Renal pelvis (tissue), 12 donors: ENCODE measurements at places on chromosomes 6 and 20.

GRCh38 chr20:32359633-32360332, 1.7 kb downstream of the ASXL1 start:
- no peak for DNase-seq

GRCh38 chr20:61934716-61935530, 130.8 kb downstream of the TAF4 start:
- DNase-seq: no peak

GRCh38 chr6:128112494-128112893, 211.6 kb upstream of the THEMIS start:
- DNase-seq: no peak

- DNase-seq: no peak
Observed at GRCh38 chr6:21354805-21355238, 238.7 kb upstream of the SOX4 start.

GRCh38 chr6:36946526-36946925, 8.0 kb upstream of the PI16 start:
- no peak for DNase-seq

- no peak for DNase-seq
Observed at GRCh38 chr20:44942264-44942973, 17.8 kb downstream of the TOMM34 start.

- no peak for DNase-seq
Observed at GRCh38 chr6:81561071-81561564, 191.4 kb downstream of the TENT5A start.

DNA sequence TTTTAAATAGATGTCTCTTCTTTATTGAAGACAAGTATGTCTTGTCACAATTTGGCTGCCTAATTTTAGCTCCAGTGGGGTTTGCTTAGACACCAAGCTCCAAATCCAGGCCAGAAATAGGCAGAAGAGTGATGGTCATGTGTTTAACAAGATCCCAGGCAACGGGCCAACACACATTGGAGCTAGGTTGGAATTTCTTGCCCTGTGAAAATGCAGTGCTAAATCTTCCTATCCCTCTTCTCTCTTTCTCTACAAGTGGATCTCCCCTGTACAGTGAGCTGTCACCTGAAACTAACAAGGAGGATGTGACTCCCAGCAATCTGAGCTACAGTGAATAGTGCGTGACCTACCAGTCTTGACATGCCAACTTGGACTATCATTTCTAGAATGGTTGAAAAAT, 65.3 kb upstream of the VGLL2 start:
- peak; percentile 12 for DNase-seq

- no peak for DNase-seq
Observed at GRCh38 chr20:53718142-53719021, 124.7 kb upstream of the ZNF217 start.

DNA sequence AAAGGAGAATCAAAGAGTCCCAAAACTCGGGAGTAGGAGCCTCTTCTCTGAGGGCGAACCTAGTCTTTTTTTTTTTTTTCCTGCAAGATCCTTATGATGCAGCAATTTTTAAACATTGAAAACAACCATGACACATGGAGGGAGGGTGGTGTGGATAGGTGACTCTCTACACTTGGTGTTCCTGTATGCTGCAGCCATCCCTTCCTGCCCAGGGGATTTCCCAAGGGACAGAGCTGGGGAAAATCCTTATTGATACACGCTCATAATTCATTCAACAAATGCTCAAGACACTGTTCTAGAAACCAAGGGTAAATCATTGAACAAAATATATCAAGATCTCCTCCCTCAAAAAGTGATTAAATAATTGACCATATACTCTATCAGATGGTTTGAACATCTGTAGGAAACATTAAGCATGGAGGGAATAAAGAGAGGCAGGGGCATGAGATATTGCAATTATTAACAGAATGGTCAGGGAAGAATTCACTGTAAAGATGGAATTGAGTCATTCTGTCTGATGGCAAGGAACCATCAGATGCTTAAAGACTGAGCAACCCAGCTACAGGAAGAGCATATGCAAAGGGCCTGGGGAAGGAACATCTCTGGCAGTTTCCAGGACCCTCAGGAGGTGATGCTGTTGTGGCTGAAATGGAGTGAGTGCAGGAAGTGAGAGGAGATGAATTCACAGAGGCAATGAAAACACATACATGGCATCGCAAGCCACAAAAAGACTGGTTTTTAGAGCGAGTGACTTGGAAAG, 13.4 kb upstream of the BTN3A3 start:
- DNase-seq: no peak

- no peak for DNase-seq
Observed at GRCh38 chr20:12670301-12670700, 338.5 kb upstream of the SPTLC3 start.

GRCh38 chr20:50245498-50246366, 55.1 kb downstream of the CEBPB start:
- no peak for DNase-seq

- DNase-seq: peak; percentile 52
Observed at GRCh38 chr6:20661721-20662120, 127.5 kb downstream of the CDKAL1 start.

DNA sequence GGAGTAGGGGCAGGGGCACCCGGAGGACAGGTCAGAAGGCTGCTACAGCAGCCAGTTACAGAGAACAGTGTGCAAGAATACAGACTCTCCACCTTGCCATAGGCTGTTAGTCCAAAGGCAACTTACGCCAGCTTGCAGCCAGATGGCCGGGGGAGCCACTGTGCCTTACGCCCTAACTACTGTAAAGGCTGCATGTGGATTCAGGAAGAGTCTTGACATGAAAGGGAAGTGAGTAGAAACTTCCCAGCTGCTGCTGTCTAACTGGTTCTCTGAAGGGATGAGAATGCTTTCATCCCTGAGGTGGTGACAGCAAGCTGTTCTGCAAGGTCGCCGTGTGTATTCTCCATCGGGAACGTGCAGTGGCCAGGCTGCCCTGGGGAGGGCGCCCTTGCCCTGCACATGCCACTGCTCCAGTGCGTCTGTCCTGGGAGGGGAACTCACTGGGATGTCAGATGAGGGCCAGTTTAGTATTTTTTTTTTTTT, 46.1 kb downstream of the LYRM4 start:
- peak; percentile 86 for DNase-seq

DNA sequence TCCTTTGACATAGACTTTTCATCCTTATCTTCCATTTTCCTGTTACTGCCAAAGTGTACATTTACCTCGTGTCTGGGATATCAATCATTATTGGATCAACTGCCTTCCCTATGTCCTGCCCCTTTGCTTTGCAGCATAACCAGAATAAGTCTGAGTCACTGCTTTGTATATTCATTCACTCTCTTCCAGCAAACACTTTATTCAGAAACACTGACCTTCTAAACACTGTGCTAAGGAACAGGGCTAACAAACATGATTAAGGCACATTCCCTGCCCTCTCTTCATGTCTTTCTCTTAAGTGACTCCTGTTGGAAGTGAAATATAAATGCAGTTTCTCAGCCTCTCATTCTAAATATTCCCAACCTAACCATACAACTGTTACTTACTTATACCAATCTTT, 66.9 kb downstream of the COL19A1 start:
- DNase-seq: no peak

DNA sequence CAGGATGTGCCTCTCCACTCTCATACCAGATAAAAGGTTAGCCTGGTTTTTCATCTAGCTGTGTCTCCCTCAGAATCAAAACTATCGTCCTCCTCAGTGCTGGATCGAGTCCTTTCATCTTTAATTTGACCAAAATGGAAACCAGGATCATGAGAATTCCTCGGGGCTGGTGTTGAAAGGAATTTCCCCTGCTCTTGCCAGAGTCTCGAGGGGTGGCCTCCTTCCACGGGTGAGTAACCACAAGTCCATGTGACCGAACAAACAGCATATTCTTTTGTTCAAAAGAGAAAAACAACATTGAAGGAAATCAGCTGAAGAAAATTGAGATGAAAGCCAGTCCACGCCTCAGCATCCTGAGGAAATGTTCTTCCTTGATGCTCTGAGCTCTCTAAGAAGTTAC, 165.9 kb upstream of the CDYL start:
- peak; percentile 12 for DNase-seq

DNA sequence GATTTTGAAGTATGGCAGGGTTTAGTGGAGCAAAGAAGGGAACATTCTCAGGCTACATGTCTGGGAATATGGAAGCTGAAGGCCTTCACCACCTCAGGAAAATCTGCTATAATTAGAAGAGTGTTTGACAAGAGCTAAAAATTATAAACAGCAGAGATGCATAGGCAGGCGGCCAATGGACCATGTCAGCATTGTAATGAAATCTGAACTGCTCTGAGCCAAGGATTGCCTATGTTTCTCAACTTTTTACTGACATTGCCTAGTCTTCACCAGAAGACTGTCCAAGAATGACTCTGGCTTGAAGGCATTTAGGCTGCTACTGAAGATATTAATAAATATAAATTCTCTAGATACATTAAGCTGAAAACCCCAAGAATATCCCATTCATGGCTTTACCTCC, 84.1 kb downstream of the C6orf52 start:
- no peak for DNase-seq

- no peak for DNase-seq
Observed at GRCh38 chr6:142521791-142522190, 220.0 kb downstream of the ADGRG6 start.

GRCh38 chr6:136445063-136445462, 105.2 kb downstream of the MAP7 start:
- DNase-seq: no peak

DNA sequence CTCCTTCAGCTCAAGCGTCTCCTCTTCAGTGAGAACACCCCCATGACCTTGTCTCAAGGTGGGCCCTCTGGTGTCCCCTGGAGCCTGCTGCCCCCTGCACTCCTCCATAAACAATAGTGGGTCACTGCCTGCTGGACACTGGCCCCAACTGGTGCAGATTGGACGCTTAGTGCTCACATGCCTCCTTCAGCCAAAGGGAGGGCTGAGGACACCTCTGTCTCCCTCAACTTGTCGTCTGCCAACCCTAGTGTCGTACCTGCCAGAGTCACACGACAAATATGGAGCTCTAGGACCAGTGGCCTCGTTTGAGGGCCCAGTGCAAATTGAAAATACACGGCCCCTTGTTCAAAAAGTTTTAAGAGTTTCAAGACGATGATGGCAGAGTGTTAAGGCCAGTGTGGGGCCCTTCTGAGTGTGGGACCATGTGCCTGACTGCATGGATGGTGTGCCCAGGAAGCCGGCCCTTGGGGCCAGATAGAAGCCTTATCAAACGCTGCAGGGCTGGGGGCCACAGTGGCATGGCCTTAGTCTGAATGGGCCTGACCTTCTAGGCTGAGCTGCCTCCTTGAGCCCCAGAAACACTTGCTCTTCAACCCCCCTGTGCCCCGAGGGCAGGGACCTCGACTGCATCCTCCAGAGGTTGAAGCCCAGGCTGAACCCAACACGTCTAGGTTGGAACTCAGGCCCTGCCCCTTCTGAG, 20.1 kb downstream of the APCDD1L start:
- no peak for DNase-seq
